CD4-positive, alpha-beta memory T cell (primary cell): ENCODE measurements at places on chromosomes 3 and 15. TPM values are rescaled to one million over a fixed set of nuclear protein-coding genes. Genes with fewer than 3 reads are reported as not detected.

SLC24A5 gene
- total RNA-seq: not detected

GRAMD1C gene
- 2.6 TPM for total RNA-seq

FEM1B gene
- 49.1 TPM for total RNA-seq

EIF2B5 gene
- total RNA-seq: 82.3 TPM

B3GALNT1 gene
- total RNA-seq: 0.89 TPM
